ENCODE measurements at places on chromosomes 11 and 22.

GRCh38 chr11:87473174-87473573 is 435.4 kb downstream of the TMEM135 start:
- DNase-seq: peak; percentile 62

DNA sequence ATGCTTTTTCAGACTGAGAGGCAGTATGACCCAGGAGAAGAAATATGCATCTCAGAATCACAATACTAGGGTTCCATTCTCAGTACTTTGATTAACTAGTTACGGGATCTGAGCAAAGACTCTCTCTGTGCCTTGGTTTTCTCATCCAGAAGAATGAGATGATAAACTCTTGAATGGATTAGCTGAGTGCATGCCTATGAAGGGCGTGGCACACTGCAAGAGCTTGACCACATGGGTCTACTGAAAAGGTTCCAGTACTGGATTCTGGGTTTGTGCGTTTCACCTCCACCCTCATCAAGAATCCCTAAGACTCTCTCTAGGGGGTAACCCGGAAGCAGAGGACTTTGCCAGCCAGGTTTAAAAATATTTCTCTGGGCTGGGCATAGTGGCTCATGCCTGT is 25.6 kb downstream of the PGA5 start:
- DNase-seq: no peak

DNA sequence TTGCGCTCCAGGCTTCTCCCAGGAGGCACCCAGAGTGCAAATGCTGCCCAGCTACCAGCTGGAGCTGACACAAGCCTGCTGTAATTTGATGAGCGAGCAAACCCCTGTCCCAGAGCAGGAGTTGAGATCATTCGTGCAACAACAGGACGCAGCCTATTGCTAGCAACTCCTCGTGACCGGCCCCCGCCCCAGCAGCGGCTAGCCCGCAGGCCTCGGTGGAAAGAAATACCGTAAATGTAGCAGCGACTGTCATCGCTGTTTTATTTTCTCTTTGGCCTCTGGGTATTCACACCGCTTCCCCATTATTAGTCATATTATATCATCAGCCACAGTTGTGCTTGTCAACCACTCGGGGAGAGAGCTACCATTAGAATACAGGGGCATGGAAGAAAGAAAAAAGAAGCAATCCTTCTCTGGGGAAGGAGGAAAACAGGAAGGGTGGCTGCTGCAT is 59.2 kb upstream of the ATXN10 start:
- DNase-seq: peak; percentile 51

DNA sequence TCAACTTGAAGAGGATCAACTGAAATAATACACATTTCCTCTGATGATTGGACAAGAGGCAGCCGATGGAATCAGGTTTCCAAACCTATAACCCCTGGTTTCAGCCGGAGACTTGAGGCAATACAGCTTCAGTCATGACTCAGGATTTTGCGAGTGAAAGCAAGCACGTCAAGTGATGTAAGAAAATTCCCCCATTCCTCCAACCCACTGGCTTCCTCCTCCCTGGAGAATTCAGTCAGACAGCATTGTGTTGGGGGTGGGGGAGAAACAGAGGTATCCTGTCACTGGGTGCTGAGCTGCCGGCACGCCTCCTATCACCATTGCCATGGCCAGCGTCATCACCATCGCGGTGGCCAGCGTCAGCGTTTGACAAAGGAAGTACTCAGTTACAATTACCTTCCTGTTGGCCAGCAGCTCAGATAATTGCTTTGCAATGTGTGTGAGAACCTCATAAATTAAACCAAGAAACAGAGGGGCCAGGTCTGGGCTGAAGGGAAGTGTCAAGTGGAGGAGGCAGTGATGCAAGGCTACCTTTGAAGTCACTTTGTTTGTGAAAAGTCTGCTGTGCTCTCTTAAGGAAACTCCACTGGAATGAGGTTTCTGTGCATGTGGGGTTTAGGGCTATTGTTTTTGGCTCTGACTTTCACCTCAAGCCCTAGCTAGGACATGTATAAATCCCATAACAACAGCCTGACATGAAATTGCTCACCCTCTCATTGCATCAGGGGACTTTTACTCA is 50.2 kb downstream of the LIF start:
- DNase-seq: peak; percentile 98

- no peak for DNase-seq
These were observed 3.5 kb downstream of the OSM start for GRCh38 chr22:30262917-30263741.

- peak; percentile 88 for DNase-seq
These were observed at the start of the genes NLRP14 and ZNF214 for GRCh38 chr11:7020183-7020917. NLRP14 (plus strand) TSS chr11:7020479; CDS start chr11:7038587, 18,108 bp downstream. ZNF214 (minus strand) TSS chr11:7020346; CDS start chr11:7002835, 17,511 bp downstream.

DNA sequence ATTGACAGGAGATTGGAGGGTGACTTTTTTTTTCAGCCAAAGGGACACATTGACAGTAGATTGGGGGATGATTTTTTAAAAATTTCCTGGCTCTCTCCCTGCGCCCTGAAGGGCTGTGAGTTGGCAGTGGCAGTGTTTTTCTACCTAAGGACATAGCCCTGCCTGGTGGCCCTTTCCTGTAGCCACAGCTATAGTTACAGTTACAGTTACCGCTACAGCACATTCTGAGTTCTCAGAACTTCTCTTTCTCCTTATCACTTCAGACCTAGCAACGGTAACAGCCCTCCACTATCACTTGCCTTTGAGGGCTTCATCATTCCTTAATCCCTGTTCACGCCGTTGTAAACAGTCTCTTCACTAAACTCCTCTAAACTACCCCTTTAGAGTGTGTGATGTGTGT is 684 bp downstream of the MRGPRX2 start:
- no peak for DNase-seq

GRCh38 chr11:3134218-3134621 is 30.9 kb downstream of the OSBPL5 start:
- DNase-seq: no peak

DNA sequence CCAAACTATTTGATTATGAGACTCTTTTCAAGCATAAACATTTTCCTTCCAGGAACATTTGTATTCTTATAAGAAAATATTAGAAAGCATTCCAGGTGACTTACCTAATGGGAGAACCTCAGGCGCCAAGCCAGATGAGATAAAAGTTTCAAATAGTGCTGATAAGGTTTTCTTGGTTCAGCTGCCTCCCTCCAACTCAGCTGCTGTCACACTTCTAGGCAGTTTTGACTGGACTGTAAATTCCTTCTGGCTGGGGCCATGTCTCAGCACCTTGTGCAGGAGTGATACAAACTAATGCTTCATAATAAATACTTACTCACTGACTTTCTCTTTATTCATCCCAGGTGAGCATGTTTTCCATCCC is 131.1 kb downstream of the MED15 start:
- no peak for DNase-seq

- no peak for DNase-seq
These were observed 108.4 kb downstream of the IGLL1 start for GRCh38 chr22:23471698-23472097.

DNA sequence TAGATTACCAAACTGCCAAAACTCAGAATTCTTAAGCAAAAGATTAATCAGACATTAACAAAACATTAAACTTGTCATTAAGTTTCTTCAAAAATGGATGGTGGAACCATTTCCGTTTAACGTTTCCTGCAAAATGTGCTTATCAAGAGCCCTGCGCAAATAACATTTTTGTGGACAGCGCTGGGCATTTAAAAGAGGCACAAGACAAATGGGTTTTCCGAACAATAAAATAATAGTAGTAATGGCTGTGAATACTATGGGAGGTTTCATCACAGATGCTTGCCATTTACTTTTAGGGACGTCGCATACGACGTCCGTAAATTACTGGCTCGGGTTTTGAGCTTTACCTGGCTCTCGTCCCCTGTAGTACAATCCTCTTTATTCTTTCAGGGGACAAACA is 1.1 kb downstream of the NPAT start:
- no peak for DNase-seq

- no peak for DNase-seq
These were observed 124.5 kb upstream of the TMEM45B start for GRCh38 chr11:129691142-129691541.

DNA sequence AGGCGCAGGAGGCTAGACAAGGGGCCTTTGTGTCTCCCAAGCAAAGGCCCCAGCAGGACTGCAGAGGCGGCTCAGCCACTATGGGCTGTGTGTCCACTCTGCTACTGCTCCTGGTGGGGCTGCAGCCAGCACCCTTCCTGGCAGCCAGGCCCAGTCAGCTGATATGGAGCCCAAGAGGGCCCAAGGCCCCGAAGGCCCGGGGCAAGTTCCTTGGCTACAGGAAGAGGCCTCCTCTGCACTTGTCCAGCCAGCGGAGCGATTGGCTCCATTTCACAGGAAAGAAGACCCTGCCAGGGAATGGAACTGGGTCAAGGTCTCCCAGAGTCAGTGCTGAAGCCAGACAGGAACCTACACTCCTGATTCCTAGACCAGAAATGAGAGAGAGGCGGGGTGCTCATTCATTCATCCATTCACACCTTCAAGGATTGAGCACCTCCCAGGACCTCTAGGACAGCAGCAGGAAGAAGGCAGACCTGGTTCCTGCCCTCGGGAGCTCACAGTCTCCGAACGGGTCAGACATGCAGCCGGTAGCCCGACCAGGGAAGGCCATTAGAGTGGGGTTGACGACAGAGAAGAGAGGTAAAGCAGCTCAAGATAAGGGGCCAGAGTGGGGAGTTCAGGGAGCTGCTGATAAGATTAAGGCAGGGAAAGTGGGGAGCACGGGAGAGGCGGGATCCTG is 811 bp upstream of the P2RY2 start:
- no peak for DNase-seq

DNA sequence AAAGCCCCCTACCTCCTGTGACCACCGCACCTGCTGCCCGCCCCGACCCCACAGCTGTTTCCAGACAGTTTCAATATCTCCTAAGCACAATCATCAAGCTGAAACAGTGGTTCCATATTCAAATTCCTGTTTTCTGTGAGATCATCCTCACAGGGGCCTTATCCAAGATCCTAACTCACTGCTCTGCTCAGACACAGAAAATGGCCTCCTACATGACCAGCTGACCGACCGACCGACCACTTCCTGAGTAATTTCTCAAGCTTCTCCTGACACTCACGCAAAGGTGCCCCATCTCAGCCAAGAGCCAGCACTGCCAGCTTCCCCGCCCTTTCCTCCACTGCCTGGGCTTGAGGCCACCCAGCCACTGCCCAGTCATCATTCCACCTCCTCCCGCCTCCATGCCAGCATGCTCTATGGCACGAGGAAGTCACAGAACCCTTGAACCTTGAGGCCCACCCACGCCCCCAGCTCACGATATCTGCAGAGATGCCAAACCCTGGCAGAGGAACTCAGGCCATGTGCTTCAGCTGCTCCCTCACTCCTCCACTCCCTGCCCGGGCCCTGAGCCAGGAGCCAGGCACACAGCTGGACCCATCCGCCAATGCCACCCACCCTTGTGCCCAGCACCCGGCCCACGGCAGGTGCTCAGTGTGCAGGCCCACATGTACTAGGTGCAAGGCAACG is 14.0 kb downstream of the KIAA0930 start:
- DNase-seq: peak; percentile 54

DNA sequence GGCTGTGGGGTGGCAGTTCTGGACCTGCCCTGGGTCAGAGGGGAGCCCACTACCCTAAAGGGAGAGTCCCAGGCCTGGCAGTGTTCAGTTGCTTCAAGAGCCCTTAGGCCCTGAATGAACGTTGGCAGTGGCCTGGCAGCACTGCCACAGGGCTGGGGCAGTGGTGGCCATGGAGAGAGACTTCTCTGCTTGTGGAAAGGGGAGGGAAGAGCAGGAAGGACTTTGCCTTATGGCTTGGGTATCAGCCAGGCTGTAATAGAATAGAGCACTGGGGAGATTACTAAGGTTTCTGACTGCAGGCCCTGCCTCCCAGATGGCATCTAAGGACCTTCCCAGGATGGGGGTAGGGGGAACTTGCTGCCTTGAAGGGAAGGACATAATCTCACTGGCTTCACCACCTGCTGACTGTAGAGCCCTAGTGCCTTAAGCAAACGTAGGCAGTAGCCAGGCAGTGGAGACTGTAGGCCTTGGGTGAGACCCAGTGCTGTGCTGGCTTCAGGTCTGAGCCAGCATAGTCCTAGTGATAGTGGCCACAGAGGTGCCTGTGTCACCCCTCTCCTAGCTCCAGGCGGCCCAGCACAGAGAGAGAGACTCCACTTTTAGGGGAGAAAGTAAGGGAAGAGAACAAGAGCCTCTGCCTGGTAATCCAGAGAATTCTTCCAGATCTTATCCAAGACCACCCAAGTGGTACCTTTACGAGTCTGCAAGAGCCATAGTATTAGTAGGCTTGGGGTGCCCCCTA is 27.6 kb downstream of the PLA2G6 start:
- no peak for DNase-seq

GRCh38 chr11:67448220-67448609 is 4.3 kb downstream of the GPR152 start:
- no peak for DNase-seq

DNA sequence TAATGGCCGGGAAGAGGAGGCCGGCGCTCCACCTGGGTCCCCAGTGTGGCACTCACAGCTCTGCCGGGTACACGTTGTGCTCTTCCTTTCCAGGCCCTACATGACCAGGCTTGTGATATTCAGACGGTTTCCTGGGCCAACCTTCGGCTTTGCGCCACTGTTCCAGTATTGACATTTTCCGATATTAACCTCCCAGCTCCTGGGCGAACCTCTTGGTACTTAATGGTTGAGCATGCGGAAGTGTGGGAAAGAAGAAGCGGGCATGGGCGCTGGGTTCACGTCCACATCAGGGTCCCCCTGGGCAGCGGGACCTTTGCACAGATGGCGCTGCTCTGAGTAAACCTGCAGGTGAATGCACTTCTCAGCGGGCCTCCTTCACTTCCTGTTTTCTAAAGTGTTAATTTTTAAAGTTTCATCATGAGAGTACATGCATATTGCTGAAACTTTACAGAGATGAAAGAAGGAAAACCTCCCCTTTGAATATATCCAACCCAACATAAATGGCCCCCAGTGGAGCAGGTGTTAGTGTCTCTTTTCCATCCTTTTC is 286.7 kb downstream of the TBC1D22A start:
- no peak for DNase-seq

- peak; percentile 24 for DNase-seq
These were observed 28.9 kb downstream of the RAB39A start for GRCh38 chr11:107957109-107957588.

DNA sequence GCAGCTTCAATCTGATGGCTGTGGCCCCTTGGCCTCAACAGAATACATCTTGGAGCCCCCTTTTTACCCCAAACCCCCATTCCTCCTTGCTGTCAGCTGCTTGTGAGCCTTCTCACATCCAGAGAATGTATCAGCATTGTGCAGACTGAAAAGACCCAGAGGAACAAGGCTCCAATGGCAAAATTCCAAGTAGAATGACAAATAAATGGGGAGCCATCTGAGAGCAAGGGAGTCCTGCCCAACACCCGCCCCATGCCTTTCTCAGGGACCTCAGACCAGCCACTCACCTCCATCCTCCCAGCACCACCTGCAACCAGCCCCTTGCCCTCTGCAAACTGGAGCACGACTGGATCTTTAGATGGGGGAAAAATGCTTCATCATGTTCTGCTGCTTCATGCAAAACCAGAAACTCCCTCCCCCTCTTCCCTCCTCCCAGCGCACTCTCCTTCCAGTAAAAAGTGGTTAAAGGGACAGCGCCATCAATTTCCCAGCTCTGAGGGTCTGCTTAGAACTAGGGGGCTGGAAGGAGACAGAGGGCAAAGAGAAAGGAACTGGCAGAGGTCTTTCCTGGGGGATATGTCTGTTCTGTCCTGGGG is 2.2 kb upstream of the NEFH start:
- DNase-seq: no peak

- DNase-seq: no peak
These were observed 15.8 kb downstream of the SHANK3 start for GRCh38 chr22:50688448-50688847.

- DNase-seq: peak; percentile 17
These were observed 28.0 kb downstream of the OR5B17 start for GRCh38 chr11:58330861-58331260.

All from GM04504 (cell line).